ENCODE measurements at places on chromosomes 12 and 14.

- DNase-seq = no peak
These were observed 39.6 kb downstream of the BRMS1L start for GRCh38 chr14:35865611-35866324.

DNA sequence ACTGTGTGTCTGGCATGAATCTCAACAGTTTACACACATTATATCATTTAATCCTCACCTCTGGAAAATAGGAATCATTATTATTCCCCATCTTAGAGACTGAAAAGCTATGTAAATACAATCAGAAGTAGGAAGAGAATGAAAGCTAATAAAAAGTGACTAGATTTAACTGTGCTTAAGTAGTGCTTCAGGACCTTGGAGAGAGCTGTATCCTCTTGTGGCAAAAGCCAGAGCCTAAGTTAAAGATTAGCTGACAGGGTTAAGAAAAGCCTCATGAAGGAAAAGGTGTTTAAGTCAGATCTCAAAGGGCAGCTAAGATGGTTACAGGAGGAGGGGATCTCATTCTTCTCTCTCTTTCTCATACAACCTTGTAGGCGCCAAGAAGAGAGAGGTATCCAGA, 65.3 kb upstream of the TMEM233 start:
- DNase-seq = no peak

DNA sequence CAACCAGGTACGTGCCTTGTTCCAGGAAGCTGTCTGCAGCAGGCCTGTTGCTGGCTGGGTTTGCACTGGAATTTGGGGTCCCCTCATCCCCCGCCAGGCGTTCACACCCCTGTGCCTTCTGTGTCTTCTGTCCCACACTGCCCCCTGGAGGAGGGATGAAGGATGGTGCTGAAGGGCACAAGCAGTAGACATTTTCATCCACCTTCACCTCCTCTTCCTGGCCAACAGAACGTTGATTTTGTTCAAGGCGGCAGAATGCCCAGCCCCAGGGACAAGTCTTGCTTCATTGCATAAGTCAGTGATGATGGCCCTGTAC, 122.1 kb downstream of the CALM1 start:
- peak; percentile 31 for DNase-seq

DNA sequence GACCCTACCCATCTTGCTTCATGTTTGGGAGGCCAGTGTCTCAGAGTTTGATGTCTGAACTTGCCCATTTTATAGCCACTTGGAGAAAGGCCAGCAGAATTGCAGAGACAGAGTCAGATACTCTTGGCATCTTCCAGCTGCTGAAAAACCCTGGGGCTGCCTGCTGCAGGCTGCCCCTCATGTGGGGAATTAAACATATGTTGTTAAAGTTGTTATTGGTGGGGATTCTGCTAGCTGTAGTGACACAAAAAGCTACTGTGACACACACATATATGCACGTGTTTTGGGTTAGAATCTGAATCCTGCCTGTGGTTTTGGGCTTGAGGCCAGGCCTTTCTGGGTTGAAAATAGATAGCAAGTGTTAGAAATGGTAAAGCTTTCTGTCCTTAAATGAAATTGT, 1288.4 kb downstream of the AACS start:
- DNase-seq = no peak

- DNase-seq = no peak
These were observed 292.3 kb downstream of the RAD51B start for GRCh38 chr14:68111853-68112270.

- no peak for DNase-seq
These were observed 25.1 kb downstream of the GTSF1 start for GRCh38 chr12:54448344-54448743.

DNA sequence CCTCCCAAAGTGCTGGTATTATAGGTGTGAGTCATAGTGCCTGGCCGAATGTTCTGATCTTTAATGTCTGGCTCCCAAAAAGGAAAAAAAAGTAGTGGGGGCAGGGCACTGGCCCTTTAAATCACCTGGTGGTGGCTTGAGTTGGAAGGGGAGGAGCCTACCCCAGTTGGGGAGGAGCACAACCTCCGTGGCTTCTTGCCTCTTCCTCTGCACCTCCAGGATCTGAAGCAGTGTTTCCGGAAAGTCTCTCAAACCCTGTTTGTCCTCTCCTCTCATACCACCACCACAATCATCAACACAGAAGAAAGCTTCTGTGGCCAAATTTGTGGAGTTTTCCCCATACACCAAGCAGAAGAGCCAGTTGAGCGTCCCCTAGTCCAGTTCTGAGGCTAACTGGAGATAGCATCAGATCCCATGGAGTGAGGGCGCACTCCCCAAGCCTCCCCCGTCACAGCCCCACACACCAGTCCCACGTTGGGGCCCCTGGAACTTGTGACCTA, 24.3 kb upstream of the RCOR1 start:
- DNase-seq = peak; percentile 31

DNA sequence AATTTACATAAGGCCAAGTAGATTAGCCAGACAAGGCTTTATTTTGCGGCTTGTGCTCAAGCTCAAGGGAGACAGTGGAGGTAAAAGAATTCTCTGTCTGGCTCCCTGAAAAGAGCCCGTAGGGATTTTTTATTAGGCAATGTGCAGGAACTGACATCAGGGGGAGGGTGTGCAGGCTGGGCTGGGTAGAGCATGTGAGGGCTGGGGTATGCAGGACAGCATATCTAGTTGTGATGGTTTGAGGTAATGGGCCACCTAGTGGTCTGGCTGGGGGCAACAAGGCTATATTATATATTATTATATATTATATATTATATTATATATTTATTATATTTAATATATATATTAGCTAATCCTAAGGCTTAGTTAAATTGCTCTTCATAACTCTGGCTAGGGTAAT, 102.1 kb downstream of the TMEM117 start:
- no peak for DNase-seq

- DNase-seq = no peak
These were observed 80.0 kb upstream of the PTPRQ start for GRCh38 chr12:80364056-80364455.

DNA sequence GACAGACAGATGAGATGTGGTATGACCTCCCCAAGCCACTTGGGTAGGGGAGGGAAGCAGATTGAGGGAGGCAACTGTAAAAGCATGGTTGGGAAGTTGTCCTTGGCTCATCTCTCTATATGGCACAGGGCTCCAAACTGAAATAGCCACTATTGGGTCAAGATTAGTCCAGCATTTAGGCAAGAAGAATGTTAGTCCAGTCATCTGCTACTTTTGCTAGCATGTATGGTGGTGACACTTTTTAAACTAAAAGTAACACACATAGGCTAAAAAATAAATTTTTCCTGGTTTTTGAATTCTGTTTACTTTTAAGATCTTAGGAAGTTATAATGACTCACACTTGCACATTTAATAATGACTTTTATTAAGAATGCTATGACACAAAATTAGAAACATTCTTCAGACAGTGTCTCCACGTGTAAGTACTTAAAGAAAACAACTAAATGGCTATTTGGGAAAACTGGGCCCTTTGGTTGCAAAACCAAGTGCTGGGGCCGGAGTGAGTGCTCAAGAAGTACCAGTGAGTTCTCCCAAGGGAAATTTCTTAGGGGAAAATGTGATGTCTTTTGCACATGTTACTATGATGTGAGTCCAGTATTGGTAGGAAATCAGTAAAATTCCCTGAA, 179.1 kb upstream of the HIF1A start:
- DNase-seq = no peak

- peak; percentile 25 for DNase-seq
These were observed 5.0 kb upstream of the DDX47 start for GRCh38 chr12:12807970-12808702.

- DNase-seq = no peak
These were observed 289.8 kb downstream of the GRIN2B start for GRCh38 chr12:13691598-13691997.

GRCh38 chr14:85239791-85240190, 290.2 kb upstream of the FLRT2 start:
- no peak for DNase-seq

Measured in activated T-cell treated with anti-CD3 and anti-CD28 coated beads for 4 hours (primary cell).